Tongue (tissue), 3 donors: ENCODE measurements at places on chromosomes 3 and 15. TPM values are rescaled to one million over a fixed set of nuclear protein-coding genes. Genes with fewer than 3 reads are reported as not detected.
A peak's percentile ranks its signal among the peaks of the same experiment; 100 is the strongest.

Gene SLC12A1
- total RNA-seq: not detected

Gene SLC6A20
- 1.2 TPM for total RNA-seq

Gene ZKSCAN7
- 9.1 TPM for total RNA-seq

Gene PRSS50
- not detected for total RNA-seq

Gene IGSF10
- total RNA-seq: 15.3 TPM

Gene ZBED2
- total RNA-seq: 1.5 TPM

DNA sequence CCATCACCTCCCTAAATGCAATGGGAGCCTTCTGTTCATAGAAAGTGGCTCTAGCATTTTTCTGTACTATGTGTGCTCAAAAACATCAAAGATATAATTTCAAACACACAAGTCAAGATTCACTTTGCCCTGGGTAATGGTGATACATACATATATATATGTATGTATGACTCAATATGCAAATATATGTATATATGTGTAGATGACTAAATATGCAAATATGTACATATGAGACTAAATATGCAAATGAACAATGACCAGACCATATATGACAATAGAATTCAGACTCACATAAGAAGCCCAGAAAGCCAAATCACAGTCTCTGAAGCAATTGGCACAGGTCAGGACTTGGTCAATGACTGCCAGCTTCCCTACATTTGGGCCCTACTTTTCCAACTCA is 36.9 kb upstream of the SNRK start:
- DNase-seq: no peak

GRCh38 chr3:172184106-172184822 is 144.9 kb downstream of the FNDC3B start:
- no peak for DNase-seq

- peak; percentile 83 for DNase-seq
These were observed 19.1 kb upstream of the LIMD1 start for GRCh38 chr3:45575386-45575923.

GRCh38 chr15:25797035-25797434 is 66.1 kb downstream of the ATP10A start:
- peak; percentile 46 for DNase-seq

DNA sequence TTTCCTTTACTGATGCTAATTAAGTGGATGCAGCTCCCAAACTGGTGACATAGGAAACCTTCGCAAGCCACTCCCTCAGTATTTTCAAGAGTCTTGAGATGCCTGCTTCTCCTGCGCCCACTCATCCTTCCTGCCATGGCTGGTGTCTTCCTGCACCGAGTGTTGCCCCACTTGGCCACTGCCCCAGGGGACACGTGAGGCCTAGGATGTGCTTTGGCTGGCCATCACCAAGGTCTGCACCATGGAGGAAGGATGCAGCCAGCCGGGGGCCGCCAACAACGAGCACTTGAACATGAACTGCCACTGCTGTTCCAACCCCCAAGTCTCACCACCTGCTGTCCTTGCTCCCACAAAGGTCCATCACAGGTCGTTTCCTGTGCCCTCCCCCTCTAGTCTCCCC is 34.1 kb downstream of the EPHB3 start:
- DNase-seq: no peak

GRCh38 chr3:21024563-21024962 is 726.4 kb downstream of the ZNF385D start:
- no peak for DNase-seq

- DNase-seq: no peak
These were observed 8.6 kb downstream of the PLA2G4E start for GRCh38 chr15:42012241-42012640.

DNA sequence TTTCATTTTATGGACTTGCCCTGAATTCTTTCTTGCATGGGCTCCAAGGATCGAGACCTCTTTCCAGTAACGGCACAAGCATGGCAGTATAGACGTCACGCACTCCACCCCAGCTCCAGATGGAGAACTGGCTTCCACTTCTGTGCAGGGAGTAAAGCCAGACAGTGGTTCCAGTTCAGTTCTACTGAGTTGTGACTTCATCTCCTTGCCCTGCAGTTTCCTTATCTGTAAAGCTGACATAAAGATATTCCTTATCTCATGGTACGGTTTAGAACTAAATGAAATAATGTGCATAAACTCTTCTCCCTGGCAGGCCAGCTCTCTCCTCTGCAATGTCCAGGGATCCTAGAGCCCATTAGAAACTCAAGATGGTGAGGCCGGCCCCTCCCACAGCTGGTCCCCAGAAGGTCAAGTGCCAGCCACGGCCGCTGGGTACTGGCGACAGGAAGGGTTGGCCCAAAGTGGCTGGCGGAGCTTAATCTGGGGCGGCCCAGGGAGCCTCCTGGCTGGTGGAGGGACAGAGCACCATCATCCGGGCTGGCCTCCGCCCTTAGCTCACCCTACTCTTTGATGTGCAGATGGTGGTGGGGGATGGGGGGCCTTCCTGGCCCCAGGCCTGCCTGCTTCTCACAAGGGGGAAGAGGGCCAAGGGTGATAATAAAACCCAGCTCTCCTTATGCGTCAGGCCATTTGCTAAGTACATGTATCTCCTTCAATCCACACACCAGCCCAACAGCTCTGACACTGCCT is 7.2 kb downstream of the MESP2 start:
- no peak for DNase-seq

- DNase-seq: no peak
These were observed 76.0 kb upstream of the TSC22D2 start for GRCh38 chr3:150331978-150332568.
